ENCODE measurements at places on chromosomes 1 and 21.

- DNase-seq, result no peak
Measured at GRCh38 chr1:33008051-33008914, 28.4 kb downstream of the AK2 start.

GRCh38 chr1:162823231-162823630, 32.7 kb downstream of the HSD17B7 start:
- DNase-seq, result no peak

DNA sequence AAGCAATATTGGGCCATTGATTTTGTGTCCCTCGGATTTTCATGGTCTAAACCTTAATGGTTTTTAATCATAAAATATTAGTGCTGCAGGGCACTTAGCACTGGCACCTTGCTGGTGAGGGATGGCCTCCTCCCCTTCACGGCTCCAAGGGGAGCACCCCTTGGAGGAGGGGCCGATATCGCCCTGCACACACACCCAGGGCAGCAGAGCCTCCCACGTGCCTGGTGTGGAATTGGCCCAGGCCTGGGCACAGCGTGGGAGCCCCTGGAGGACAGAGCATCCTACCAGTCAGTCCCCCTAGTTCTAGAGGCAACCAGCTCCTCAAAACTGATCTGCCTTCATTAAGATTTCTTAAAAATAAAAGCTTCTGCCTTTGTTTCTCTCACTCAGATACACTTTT, 90.7 kb upstream of the CSF3R start:
- no peak for DNase-seq

- no peak for DNase-seq
Measured at GRCh38 chr1:233520261-233521191, 93.4 kb upstream of the KCNK1 start.

- DNase-seq, result no peak
Measured at GRCh38 chr1:218257971-218258370, 27.1 kb upstream of the RRP15 start.

DNA sequence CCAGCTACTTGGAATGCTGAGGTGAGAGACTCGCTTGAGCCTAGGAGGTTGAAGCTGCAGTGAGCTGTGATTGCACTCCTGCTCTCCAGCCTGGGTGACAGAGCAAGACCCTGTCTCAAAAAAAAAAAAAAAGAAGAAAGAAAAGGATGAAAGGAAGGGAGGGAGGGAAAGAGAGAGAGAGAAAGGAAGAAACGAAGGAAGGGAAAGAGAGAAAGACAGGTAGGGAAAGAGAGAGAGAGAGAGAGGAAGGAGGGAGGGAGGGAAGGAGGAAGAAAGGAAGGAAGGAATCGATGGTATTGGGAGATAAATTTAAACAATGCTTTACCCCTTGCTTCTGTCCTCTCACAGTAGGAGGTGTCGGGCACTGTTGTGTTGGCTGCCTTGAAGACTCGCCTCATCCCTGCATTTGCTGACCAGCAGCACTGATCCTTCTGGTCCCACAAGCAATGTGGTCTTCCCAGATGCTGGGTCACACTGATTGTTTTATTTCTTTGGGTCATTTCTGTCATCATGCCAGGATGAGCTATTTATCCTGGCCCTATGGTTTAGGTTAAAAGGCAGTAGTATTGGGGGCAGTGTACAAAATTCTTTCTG, 30.9 kb downstream of the GPR137B start:
- DNase-seq, result no peak

GRCh38 chr1:39976732-39977131, 21.8 kb downstream of the MFSD2A start:
- DNase-seq, result no peak

DNA sequence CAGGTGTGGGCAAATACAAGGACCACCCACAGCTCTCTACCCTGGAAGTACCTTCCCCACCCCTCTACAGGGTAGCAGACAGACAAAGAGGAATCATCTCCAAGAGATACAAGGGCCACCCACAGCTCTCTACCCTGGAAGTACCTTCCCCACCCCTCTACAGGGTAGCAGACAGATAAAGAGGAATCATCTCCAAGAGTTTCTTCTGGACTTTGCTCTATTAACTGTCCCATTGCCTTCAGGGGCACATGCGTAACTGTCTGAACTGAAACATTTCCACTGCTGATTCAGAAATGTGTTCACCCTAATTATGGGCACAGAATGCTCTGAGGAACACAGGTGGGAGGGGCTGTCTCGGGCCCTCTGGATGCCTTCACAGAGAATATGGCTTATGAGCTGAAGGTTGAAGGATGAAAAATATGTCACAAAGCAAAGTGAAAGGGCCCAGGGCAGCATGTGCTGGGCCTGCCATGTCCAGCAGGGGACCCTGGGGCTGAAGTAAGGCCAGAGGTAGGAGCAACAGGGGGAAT, 43.9 kb downstream of the ZNF281 start:
- DNase-seq, result no peak

DNA sequence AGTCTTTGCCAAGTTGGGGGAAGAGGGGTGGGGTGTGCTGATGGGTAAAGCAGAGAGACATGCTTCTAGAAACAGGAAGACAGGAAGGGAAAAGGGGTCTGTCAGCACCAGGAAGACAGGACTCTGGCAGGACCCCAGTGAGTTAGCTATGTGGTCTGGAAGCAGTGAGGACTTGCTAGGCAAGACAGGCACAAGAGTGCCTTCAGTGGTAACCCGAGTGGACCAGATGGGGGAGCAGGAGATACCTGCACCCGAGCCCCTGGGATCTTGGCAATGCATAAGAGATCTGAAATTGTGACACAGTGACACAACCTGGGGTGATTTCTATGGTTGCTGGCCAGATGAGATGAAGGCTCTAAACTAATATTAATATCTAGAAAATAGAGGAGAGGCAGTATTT, 7.0 kb downstream of the TLR5 start:
- no peak for DNase-seq

GRCh38 chr1:205810448-205811157, 2.4 kb downstream of the SLC41A1 start:
- DNase-seq, result no peak

DNA sequence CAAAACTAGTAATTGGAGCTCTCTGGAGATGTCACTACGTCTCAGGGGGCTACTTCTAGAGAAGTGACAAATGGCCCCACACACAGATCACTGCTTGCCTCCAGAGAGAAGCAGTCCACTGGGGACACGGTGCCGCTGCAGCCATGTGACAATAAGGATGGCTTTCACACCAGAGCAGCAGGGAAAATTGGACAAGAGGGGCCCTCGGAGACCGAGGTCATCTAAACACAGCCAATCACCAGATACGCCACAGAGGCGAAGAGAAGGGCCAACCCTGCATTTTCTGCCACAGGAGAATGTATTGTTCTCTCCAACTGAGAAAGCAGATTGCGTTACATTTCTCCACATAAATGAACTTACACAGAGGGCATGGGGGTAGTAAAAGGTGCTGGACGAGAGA, 51.2 kb upstream of the TIAM1 start:
- peak; percentile 69 for DNase-seq

DNA sequence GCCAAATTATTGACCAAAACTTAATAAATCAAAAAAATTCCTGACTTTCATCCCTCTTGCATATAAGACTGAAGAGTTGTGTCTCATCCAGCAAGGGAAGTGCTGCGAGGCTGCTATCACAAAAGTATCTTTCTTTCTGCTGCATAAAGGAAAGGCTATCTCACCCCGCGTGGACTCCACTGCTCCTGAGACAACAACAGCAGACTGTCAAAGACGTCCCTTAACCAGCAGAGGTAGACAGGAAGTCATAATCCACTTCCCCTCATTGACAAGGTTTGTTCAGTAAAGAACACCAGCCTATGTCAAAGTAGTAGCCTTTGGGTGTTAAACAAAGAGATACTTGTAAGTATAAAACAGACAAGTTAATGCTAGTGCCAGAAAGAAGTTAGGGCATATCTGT, 29.4 kb downstream of the VPS26C start:
- DNase-seq, result no peak

DNA sequence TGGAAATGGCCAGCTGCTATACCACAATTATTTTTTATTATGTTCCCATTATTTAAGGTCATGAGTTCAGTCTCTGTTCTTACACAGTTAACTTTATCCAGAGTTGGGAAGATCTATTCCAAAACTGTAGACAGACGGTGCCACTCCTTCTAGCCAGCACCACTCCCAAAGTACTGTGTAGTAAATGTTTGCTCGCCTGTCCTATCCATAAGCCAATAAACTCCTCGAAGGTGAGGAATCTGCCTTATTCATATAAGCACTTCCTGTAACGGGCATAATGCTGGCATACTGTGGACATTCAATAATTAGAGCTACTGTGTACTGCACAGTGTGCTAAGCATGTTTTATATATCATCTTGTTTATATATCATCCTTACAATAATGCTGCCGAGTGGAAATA, 26.1 kb upstream of the STMN1 start:
- no peak for DNase-seq

- no peak for DNase-seq
Measured at GRCh38 chr1:158813164-158813563, 18.0 kb upstream of the MNDA start.

- no peak for DNase-seq
Measured at GRCh38 chr1:82542766-82543165, 742.0 kb downstream of the ADGRL2 start.

- DNase-seq, result peak; percentile 49
Measured at GRCh38 chr1:182784556-182785171, 4.9 kb upstream of the NPL start.

DNA sequence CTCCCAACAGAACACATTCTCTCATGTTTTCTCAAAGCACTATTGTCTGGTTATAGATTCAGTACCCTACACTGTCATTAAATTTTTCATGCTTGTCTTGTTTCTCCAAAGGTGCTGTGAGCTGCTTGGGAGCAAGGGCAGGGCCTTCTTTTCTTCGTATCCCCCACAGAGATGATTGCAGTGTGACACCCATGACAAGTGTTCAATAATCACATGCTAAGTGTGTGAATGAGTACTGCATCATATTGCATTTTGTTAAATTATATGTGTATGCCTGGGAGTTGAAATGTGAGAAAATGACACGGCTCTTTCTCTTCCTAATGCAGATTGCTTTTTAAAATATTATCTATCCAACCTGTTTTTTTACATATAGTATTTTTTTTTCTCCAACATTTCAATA, 57.3 kb upstream of the MAGI3 start:
- DNase-seq, result no peak

DNA sequence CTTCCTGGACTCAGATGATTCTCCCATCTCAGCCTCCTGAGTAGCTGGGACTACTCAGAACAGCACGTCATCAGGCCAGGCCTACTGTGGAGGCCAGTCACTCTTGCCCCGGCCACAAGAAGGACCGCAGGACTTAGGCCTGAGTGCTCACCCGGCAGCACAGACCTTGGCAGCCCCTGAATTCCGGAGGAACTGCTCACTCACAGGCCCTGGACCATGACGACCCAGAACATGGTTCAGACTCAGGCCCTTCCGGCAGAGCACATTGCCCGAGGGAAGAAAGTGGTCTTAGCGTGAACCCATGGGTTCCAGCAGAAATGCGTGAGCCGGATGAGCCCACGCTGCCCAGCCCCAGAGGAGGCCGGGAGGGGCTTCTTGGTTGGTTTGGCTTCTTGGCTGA, 177.3 kb upstream of the TMEM51 start:
- DNase-seq, result no peak

GRCh38 chr21:36661511-36662309, 37.2 kb upstream of the SIM2 start:
- no peak for DNase-seq

GRCh38 chr21:14962217-14962616, 102.6 kb downstream of the NRIP1 start:
- no peak for DNase-seq

- DNase-seq, result no peak
Measured at GRCh38 chr1:221514806-221515205, 227.1 kb downstream of the DUSP10 start.

- DNase-seq, result no peak
Measured at GRCh38 chr1:239225396-239225795, 161.0 kb upstream of the CHRM3 start.

- peak; percentile 81 for DNase-seq
Measured at GRCh38 chr1:39540504-39541031, 36.0 kb downstream of the PABPC4 start.

DNA sequence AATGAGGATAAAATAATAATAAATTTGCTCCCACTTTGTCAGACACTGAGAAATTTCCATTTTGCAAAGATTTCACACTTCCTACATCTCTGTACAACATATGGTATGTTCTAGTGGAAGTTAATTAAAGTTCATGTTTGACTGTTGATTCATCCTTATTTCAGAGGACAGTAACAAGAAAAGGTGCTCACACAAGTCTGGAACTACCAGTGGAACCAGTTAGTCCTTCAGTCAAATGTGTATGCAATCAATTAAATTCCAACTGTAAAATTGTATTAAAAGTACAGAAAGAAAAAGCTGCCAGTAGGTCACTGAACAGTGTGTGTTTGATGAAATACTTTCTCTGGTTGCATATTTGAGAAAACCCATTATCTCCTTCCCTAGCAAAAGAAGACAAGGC, 496.0 kb upstream of the PKN2 start:
- DNase-seq, result no peak

GRCh38 chr1:24141311-24141997, 1.5 kb downstream of the IL22RA1 start:
- DNase-seq, result no peak

DNA sequence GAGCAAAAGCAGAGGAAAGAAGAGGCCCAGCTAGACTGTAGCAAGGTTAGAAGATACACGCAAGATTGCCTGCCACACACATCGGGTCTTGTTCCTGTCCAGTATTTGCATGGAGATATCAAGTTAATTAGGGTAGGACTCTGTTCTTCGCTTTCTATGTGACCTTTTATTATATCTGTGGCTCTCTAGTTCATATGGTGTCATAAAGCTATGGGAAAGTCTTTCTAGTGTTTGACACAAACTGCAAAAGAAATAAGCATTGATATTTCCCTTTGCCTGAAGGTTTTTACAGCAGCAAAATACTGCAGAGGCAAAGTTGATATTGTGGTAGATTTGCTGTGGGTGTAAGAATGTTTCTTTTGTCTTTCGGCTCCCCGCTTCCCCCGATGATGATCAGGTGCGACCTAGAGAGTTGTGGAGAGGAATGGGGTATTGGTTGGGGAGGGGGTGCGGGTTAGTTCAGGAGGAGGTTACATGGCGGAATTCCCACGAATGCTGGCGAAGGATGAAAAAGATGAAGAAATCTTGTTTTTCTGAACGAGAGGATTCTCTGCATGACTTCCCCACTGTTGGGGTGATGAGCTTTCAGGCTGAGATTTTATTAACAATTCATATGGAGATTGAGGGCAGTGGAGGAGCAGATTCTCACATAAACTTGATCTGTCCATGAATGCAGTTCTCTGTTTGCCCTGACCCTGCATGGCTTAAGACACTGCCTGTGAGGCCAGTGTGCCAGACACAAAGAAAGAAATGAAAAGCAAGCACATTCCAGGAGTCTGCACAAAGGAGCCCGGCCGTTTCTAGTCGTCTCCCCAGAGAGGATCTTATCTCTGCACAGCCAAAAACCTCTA, 550.2 kb downstream of the USP25 start:
- DNase-seq, result peak; percentile 83

GRCh38 chr1:17792421-17792820, 37.3 kb downstream of the ACTL8 start:
- no peak for DNase-seq

GRCh38 chr1:3886691-3887090, 13.4 kb downstream of the C1orf174 start:
- DNase-seq, result no peak

DNA sequence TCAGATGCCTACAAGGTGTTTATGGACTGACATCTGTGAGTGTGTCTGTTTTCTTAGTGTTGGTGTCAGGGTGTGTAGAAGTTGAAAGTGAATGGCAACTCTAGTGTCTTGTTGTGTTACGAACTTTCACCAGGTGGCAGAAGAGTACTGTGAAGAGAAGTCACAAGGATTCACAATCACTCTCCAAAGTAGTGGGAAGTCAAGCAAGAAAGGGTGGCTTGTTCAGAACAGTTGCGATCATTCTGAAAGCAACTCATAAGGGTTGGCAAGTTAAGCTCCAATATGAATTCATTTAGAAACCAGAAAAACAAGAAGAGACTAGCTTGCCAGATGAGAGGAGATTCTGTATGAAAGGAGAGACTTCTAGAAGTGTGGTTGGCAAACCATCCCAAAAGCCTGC, 86.1 kb downstream of the FASLG start:
- DNase-seq, result peak; percentile 22
